ENCODE measurements at places on chromosomes 13 and 19.
A peak's percentile ranks its signal among the peaks of the same experiment; 100 is the strongest.

GRCh38 chr13:22061371-22061805 is 390.5 kb downstream of the FGF9 start:
- peak; percentile 18 for DNase-seq

GRCh38 chr19:19597809-19598306 is 20.6 kb downstream of the PBX4 start:
- no peak for DNase-seq

GRCh38 chr13:110950819-110951570 is 36.1 kb upstream of the ANKRD10 start:
- no peak for DNase-seq

DNA sequence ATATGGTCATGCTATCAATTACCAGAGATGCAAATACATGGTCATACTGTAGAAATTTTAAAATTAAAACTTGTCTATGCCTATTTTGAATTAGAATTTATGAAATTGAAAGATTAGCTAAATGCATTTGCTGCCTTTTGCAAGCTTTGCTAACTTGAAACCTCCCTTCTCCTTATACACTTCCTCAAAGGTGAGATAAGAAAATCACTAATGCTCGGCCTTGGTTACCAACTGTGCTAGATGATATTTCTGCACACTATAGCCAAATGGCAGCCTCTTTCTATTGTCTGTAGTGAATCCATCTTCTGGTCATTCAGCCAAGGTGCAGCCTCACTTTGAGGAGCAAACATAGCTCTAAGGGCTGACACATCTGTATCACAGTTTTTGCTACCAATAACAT is 31.1 kb upstream of the MYCBP2 start:
- DNase-seq = no peak

DNA sequence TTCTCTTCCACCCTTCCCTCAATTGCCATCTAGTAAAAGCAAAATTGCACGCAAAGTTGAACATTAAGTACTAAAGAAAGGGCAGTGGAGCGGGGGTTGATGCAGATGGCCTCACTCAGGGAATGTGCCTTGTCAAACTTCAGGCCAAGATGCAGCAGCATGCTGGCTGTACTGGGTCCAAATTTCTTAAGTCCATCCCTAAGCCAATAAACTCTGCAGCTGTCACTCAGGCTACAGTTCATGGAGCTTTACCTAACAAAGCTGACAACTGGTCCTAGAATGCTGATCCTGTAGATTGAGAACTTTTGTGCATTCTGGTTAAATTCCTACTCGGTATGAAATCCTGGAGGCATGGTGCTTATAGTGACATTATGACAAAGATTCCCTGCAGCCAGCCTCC is 88.4 kb downstream of the FOXO1 start:
- DNase-seq = no peak

GRCh38 chr13:55673910-55674309 is 1466.8 kb upstream of the PRR20A start:
- no peak for DNase-seq

DNA sequence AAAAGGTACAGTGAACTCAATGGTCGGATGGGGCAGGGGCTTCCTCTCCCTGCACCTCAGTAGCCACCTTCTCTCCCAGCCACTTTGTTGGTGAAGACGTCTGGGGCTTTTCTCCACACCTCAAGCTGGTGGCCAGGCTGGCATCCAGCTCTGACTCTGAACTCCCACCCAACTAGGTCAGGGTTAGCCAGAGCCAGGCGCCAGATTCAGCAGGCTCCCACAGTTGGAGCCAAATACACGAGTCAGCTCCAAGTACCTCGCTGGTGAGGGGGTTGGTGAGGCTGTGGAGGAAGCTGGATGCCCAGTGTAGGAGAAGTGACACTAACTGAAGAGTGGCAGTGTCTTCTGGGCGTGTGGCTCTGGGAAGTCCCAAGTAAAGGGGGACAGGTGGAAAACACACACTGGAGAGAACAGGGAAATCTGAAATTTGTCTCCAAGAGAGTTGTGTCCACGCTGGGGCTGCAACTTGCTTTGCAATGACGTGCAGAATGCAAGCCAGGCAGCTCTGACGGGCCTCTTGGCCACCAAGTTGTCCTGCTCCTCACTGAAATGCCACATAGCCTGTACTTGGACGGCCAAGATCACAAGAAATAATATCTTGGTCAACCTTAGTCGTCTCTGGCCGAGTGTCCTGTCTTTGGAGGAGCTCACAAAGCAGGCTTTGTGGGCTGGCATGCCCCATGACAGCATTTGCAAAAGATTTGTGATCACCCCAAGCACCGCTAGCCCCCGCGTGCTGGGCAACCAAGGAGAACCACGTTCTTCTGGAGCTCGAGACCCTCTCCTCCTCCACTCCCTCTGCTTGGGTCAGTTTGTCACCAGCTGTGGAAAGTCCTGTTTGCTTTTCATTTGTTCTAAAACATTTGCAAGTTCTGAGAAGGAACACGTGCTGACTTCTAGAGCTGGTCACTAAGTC is 18.1 kb downstream of the SLC7A1 start:
- DNase-seq = no peak

DNA sequence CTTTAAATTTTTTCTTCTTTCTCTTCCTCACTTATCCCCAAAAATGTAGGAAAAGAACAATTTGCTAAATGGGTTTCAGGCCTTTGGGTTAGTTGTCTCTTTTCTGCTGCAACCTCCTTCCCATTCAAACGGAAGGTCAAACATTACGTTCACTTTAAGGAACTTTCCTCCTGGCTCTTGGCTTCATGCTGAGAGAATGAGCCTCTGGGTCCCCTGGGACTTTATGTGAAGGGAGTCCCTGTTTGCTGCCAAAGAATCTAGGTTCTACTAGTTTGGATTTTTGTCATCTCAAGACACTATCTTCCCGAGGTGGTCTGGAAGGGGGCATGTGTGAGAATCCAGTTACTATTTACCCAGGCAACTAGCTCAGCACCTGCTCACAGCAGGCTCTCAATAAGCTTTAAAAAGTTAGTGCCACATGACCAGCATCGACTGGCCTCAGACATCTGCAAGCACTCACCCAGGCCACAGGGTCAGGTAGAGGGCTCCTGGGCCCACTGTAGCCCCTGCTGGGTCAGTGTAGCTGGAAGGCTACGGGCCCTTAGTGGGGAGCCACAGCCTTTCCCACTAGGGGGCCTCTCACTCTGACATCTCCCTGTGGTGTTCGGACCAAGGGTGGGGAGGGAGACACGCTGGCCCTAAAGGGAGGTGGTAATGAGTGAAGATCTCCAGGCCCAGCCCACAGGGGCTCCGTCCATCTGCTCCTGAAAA is 40.5 kb downstream of the FAM124A start:
- no peak for DNase-seq

DNA sequence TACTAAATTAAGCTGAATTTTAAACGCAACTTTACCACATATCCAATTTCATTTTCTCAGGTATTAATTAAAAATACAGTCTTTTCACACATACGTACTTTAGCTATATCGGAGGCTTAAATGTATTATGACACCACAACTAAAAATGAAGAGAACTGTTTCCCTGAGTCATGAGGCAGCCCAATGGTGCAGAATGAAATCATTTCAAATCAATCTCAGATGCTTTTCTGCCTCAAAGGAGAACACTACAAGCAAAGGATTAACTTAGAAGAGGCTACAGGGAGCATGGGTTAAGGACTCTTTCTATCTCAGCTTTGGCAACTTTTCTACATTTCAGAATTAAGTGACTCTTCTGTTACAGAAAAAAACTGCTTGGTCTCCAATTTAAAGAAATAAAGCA is 516.3 kb upstream of the HTR2A start:
- DNase-seq = no peak

Measured in stimulated activated CD8-positive, alpha-beta memory T cell treated with anti-CD3 and anti-CD28 coated beads, Interleukin-2, amount 100 ng/mL, for 1 hour (primary cell).